Pericardium fibroblast (primary cell): ENCODE measurements at places on chromosomes 11 and 22. TPM values are rescaled to one million over a fixed set of nuclear protein-coding genes. Genes with fewer than 3 reads are reported as not detected.

The SLCO2B1 gene
- 0.23 TPM in 1 of 2 replicates, not detected in the other for total RNA-seq

The OR2AT4 gene
- total RNA-seq = not detected in 2 replicates

The SLC15A3 gene
- total RNA-seq = 3.5 and 6.3 TPM in 2 replicates

The APOA4 gene
- total RNA-seq = not detected in 2 replicates

The FOSL1 gene
- total RNA-seq = 4.9 and 8.5 TPM in 2 replicates

The IL18 gene
- total RNA-seq = 4.1 and 5.2 TPM in 2 replicates

The HBG1 gene
- not detected in 2 replicates for total RNA-seq

The PAX6 gene
- not detected in 2 replicates for total RNA-seq

The ELMOD1 gene
- 0.47 TPM in 1 of 2 replicates, not detected in the other for total RNA-seq

The CCDC116 gene
- not detected in 2 replicates for total RNA-seq

The TRIM51 gene
- not detected in 2 replicates for total RNA-seq

The OR51E2 gene
- not detected in 2 replicates for total RNA-seq

The RANGAP1 gene
- total RNA-seq = 21.6 and 32.6 TPM in 2 replicates

The PLAAT2 gene
- total RNA-seq = not detected in 2 replicates

The DNAJB13 gene
- total RNA-seq = under 0.01 TPM in 1 of 2 replicates, not detected in the other

The JAML gene
- total RNA-seq = not detected in 2 replicates

The COMT gene
- total RNA-seq = 236 and 328 TPM in 2 replicates

The CD248 gene
- total RNA-seq = 500 and 529 TPM in 2 replicates

The ANO5 gene
- under 0.01 TPM in 1 of 2 replicates, not detected in the other for total RNA-seq

The DCDC1 gene
- 0.47 TPM in 1 of 2 replicates, not detected in the other for total RNA-seq

The CHRM1 gene
- total RNA-seq = not detected in 2 replicates

The MUC2 gene
- total RNA-seq = not detected in 2 replicates

The ADORA2A gene
- total RNA-seq = 2.9 and 5.4 TPM in 2 replicates

The OR51B2 gene
- not detected in 2 replicates for total RNA-seq

The RHOG gene
- 52.0 and 54.7 TPM in 2 replicates for total RNA-seq

The GLYATL1 gene
- under 0.01 TPM in 1 of 2 replicates, not detected in the other for total RNA-seq

The KCTD14 gene
- total RNA-seq = 0.26 and 2.6 TPM in 2 replicates

The TRIM48 gene
- not detected in 2 replicates for total RNA-seq

The C11orf52 gene
- 2.0 TPM in 1 of 2 replicates, not detected in the other for total RNA-seq

The ACRV1 gene
- not detected in 2 replicates for total RNA-seq

The ESAM gene
- total RNA-seq = 0.35 and 6.4 TPM in 2 replicates

The TOMT gene
- total RNA-seq = not detected in 2 replicates

The NRGN gene
- 6.6 TPM in 1 of 2 replicates, not detected in the other for total RNA-seq

The SEPTIN5 gene
- total RNA-seq = 23.6 and 30.8 TPM in 2 replicates

The C22orf39 gene
- 21.5 and 29.8 TPM in 2 replicates for total RNA-seq

The BATF2 gene
- 0.12 and 0.51 TPM in 2 replicates for total RNA-seq

The ART1 gene
- total RNA-seq = not detected in 2 replicates

The CARD16 gene
- 2.6 and 7.1 TPM in 2 replicates for total RNA-seq

The CRKL gene
- total RNA-seq = 35.2 and 37.0 TPM in 2 replicates

The SAA4 gene
- total RNA-seq = not detected in 2 replicates

The MMP13 gene
- not detected in 2 replicates for total RNA-seq

The PHLDA2 gene
- 12.9 and 19.1 TPM in 2 replicates for total RNA-seq
